ENCODE measurements at places on chromosomes 11 and 22.

DNA sequence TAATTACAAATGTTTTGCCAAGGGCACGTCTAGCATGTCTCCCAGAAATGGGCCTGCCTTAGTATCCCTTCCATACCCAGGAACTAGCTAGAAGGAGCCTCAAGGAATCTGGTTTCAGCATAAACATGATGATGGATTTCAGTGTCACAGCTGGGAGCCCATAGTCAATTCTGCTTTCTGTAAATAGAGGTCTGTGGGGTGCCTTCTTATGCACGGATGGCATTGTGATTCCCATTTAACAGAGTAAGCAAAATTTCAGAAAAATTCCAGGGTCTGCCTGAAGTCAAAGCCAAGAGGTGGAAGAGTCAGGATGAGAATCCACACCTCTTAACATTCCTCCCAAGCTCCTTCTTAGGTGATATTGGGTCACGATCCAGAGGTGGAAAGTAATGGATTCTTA lies 12.1 kb downstream of the DUSP18 start:
- DNase-seq = no peak

- no peak for DNase-seq
Observed at GRCh38 chr11:19173004-19173689, 28.6 kb downstream of the CSRP3 start.

GRCh38 chr22:20956258-20957101 lies 10.6 kb upstream of the AIFM3 start:
- no peak for DNase-seq

GRCh38 chr22:49334976-49335375 lies 492.7 kb downstream of the BRD1 start:
- DNase-seq = no peak

DNA sequence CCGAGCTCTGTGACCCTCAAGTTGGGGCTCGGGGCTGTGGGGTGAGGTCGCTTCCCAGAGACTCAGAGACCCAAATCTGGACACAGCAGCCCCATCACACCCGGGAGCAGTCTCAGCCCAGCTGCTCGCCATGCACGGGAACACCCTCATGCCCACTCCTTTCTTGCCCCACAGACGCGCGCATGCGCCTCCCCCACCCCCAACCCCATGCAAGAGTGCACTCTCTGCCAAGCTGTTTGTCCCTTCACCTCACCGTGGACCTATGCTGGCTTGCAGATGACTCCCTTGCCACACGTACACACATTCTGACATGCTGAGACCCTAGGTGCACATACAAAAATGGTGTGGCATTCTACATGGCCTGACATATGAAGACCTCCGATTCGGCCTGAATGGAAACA lies 478 bp upstream of the CD248 start:
- DNase-seq = peak; percentile 76

DNA sequence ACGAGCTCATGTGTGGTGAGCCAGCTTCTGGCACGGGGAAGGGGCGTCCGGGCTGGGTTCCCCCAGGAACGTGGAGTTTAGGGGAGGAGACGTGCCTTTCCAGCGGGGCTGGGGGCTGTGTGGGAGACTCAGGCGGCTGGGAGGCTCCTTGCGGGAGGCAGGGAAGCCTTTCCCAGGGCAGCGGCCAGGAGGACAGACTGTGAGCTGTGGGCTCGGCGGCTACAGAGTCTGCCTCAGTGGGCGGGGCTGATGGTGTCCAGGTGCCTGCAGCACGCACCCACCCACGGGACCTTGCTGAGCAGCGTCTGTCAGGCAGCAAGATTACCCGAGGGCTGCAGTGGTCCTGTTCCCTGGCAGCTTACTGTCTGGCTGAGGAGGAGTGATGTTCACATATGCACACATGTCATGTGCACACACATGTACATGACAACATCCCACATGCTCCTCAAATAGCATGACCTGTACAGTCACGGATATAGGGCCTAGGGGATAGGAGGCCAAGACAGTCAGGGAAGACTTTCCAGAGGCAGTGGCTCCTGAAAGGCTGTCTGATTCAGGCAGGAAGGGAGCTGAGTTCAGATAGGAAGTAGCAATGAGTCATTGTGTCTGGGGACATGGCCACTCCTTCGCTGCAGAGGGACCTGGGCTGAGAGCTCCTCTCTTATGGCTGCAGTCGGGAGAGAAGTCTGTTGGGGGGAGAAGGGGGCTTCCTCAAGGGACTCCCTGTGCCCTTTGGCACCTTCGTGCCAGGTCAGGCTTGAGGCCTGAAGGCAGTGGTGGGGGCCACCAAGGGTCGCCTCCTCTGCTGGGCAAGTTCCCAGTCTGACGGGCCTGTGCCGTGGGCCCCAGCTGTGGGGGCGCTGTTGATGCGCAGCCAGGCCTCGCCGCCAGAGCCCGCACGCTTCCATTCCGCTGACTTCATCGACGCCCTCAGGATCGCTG lies 23.3 kb upstream of the PPP6R3 start:
- DNase-seq = peak; percentile 91

DNA sequence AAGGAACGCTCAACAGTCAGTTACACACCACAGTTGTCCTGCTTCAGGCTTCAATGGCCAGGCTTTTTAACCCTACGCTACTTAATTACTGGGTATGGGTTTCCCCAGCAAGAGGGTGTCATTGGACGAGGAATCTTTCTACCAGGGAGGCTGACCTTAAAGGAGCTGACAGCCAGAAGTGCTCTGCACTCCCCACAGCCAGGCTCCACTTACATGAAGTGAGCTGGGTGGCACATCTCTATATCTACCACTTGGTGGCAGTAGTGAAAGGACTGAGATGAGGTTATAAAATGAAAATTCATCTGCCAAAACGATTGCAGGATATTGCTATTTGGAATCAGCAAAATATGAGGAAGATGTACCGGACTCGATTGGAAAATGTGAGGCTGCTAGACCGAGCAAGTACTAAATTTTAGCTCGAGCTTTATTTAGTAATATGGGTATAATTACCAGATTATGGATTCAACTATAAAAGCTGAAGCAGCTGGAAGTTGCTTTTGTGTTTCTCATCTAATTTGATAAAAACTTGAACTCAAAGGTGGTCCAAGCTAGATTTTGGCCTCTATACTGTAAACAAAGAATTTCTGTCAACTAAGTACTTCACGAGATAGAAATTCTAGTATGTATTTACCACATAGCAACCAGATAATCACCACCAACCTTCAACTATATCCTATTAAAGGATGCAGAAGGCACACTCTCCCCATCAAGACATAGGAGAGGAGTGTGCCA lies 53.9 kb upstream of the CEP126 start:
- peak; percentile 78 for DNase-seq

GRCh38 chr22:42272431-42272999 lies 2.1 kb upstream of the TCF20 start:
- DNase-seq = no peak

- DNase-seq = no peak
Observed at GRCh38 chr11:69647390-69647748, 6.4 kb downstream of the CCND1 start.

DNA sequence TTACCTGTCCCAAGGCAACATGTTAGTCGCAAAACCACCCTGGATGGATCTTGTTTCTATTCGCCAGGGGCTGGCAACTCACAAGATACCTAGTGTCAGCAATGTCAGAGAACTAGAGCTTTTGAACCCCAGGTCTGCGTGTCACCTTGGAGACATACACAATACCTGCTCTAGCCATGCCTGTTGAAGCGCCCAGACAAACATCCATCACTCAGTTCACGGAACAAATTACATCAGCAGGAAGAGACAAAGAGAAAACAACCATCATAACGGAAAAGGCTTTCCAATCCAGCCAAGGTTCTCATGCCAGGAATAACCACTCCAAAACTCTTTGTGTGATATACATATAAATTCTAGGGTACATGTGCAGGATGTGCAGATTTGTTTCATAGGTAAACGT lies 2.2 kb downstream of the CD59 start:
- no peak for DNase-seq

- DNase-seq = no peak
Observed at GRCh38 chr11:119484741-119485605, 62.0 kb upstream of the THY1 start.

DNA sequence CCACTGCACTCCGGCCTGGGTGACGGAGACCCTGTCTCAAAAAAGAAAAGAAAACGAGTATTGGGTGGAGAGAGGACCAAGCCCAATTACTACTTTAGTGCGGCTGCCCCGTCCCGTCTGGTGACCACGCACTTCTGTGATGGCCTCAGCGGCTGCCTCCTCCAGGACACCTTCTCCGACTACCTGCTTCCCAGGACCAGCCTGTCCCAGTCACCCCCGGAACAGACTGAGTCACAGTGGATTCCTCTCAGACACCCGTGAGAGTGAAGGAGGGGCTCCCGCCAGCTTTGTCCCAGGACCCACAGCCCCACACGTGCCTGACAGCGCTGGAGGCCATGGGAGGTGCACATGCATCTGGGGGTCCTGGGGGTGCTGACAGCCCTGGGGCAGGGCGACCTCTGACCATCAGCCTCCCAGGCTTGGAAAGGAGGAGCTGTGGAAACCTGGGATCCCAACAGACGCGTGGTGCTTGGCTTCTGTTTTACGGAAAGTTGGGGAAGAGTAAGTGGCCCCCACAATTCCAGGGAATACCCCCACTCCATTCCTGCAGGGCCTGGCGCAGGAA lies 4.8 kb downstream of the DRD4 start:
- no peak for DNase-seq

DNA sequence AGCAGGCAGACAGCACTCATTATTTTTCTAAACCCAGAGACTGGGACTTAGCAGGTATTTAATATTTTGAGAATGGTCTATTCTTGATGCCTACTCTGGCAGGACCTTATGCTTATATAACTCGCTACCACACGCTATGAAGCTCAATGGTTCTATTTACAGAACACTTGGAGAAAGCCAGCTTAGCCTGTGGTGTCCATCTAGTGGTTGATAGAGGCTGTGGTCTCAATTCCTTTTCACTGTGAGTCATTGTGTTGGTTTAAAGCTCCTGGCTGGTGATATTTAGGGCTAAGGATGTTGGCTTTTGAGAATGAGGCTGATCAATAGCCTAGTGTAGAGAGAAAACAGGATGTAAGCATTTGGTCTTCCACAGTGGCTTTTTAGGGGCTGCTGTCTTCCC lies 206.4 kb downstream of the DBX1 start:
- DNase-seq = peak; percentile 87

GRCh38 chr22:24410110-24410856 lies 17.1 kb upstream of the ADORA2A start:
- peak; percentile 35 for DNase-seq

DNA sequence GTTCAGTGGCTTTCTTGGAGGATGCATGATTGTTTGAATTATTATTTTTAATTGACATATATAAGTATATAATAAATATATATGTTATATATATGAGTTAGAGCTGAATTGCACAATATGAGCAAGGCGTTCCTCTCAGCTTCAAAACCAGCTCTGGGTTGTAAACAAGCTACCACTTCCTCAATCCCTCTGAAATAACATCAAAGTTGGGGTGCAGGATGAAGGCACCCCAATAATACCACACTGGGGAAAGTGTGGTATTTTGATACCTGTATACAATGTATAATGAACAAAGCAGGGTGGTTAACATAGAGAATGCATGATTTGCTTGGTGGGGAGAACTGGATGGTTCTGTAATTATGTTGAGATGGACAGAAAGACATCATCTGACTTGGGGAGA lies 1.7 kb upstream of the SORL1 start:
- DNase-seq = no peak

- DNase-seq = no peak
Observed at GRCh38 chr11:126824035-126824607, 176.4 kb downstream of the KIRREL3 start.

DNA sequence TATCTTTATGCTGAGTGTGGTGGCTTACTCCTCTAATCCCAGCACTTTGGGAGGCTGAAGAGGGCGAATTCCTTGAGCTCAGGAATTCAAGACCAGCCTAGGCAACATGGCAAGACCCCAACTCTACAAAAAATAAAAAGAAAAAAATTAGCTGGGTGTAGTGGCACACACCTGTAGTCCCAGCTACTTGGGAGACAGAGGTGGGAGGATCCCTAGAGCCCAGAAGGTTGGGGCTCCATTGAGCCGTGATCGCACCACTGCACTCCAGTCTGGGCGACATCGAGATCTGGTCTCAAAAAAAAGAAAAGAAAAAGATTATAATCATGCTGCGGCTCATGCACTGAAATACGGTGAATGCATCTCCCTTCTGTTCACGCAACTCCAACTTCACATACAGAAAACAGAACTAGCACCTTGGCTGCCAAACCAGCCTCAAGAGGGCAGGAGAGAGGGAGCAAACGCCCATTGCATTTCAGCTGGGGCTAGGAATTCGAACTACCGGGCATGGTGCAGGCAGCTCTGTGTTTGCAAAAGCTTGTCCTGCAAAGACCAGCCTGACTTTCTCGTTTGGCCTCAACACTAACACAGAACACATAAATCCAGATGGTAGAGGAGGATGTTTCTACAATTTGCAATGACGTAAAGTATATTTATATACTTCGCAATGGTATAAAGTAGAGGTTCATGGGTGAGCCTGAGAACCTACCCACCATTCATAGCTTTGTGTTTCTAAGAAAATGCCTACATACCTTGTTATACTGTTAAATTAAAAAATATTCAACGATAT lies 6.3 kb upstream of the SYNGR1 start:
- DNase-seq = peak; percentile 79

- peak; percentile 87 for DNase-seq
Observed at GRCh38 chr22:38868886-38869381, 3.1 kb downstream of the CBX6 start.

DNA sequence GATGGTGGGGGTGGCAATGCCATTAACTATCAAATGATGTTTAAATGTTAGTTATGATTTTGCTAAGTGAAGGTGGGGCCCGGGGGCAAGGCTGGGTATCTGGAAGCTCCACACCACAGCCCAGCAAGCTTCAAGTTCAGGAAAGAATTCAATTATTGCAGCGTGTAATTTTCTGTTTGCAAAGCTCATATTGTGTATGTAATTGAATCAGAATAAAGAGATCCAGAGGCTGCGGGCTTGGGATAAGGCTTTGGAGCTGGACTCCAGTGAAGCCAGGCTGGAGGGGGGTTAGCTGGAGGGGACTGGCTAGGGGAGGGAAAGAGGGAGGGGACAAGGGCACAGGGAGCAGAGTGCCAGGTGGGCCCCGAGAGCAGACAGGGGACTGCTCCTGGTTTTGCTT lies 557.1 kb upstream of the CADM1 start:
- no peak for DNase-seq

DNA sequence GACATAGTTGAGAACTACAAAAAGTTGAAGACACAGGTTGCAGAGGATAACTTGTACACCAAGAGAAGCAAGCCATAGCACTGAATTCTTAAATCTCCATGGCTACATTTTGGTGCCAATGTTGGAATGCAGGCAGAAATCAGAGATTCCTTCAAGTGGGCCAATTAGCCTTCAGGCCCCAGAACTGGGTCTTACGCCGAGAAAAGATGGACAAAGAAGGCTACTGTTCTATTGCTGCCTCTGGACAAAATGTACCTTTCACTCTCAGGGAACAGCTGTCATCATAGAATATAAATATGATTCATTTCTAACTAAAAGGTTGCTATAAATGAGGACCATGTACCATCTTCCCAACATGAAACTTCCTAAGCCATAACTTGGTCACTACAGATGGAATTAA lies 13.7 kb downstream of the TMEM216 start:
- DNase-seq = no peak
